ENCODE measurements at places on chromosomes 3 and 15.
A peak's percentile ranks its signal among the peaks of the same experiment; 100 is the strongest.

GRCh38 chr3:189301479-189301878 lies 129.7 kb downstream of the TPRG1 start:
- no peak for DNase-seq

GRCh38 chr3:4795905-4796304 lies 183.3 kb upstream of the BHLHE40 start:
- DNase-seq, result no peak

DNA sequence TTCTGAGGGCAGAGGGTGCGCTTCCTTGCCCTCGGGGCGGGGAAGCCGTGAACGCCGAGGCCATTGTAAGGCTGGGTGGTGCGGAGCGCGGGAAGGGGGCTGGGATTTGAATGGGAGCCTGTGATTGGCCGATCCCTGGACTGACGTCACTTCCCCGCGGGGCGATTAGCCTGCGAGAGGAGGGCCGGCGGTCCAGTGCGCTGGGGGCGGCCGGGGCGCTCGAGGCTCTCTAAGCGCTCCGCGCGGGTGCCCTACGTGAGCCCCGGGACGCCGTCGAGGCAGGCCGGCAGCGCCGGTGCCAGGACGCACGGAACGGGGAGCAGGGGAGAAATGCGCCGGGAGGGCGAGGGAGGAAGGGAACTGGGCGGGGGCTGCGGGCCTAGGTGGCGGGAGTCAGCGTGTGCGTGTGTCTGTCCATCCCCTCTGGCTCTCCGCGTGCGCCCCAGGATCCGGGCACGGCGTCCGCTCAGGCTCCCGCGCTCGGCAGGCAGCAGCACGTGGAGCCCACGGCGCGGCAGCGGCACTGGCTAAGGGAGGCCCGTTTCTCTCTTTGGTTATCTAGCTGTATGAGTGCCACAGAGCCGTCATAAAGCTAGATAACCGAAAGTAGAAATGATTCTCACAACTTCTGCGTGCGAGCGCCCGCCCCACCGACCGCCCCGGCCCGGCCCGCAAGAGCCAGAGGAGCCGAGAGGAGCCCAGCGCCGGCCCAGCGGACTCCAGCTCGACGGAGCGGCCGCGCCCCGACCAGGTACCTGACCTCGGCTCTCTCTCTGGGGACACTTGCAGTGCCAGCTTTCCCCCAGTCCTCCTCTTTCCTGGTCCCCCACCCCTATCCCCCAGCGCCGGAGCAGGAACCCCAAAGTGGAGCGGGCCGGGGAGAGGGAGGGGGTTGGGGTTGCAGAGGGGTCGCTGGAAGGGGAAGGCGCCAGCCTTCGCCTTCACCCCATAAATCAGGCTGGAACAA lies 33.1 kb upstream of the POLG start:
- DNase-seq, result no peak

DNA sequence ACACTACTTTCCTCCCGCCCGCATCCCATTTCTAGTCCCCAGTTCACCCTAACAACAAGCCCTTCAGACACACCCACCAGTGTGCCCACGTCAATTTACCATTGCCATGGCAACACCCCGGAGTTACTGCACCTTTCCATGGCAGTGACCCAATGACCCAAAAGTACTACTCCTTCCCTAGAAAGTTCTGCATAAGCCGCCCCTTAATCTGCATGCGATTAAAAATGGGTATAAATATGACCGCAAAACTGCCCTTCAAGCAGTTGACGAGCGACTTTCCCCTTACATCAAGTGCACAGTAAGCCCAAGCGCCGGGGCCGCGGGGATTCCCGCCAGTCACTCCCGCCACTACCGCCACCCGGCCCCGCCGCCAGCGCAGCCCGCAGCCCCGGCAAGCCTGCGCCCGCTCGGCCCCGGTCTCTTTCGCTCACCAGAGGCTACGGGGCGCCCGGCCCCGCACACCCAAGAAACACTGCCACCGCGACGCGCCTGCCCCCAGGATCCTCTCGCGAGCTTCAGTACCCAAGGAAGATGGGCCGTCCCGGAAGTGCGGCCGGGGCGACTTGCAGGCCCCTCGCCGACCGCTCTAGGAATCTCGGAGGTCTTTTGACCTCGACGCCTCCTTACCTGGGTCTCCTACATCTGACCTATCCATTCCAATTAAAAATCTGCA lies 27.2 kb upstream of the ZNF502 start:
- peak; percentile 54 for DNase-seq

- DNase-seq, result no peak
Observed at GRCh38 chr3:63193647-63194046, 84.5 kb upstream of the SYNPR start.

GRCh38 chr3:2934541-2934940 lies 175.6 kb downstream of the IL5RA start:
- DNase-seq, result no peak

GRCh38 chr3:115728013-115728412 lies 104.7 kb downstream of the GAP43 start:
- DNase-seq, result no peak

DNA sequence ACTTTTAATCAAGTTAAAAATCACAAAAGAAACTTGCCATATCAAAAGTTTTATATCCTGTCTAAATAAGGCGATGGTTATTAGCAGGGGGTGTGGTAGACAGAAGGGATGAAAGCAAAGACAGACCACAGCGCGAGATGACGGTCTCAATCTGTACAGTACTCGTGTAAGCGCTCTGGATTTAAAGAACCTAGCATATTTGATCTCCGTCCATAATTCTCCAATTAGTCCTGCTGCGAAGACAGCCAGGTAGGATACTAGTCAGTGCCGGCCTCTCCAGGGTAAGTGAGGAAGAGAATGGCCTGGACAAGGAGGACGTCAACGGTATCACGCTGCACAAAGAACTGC lies 701 bp downstream of the SGO1 start:
- DNase-seq, result no peak

- DNase-seq, result no peak
Observed at GRCh38 chr15:43518197-43518761, 871 bp downstream of the MAP1A start.

GRCh38 chr15:66151809-66152208 lies 101.7 kb downstream of the MEGF11 start:
- DNase-seq, result no peak

GRCh38 chr15:73908030-73908821 lies 18.0 kb upstream of the LOXL1 start:
- DNase-seq, result peak; percentile 65

GRCh38 chr3:192933779-192934460 lies 16.3 kb upstream of the MB21D2 start:
- DNase-seq, result no peak

- DNase-seq, result no peak
Observed at GRCh38 chr3:79018265-79018664, 749.5 kb downstream of the ROBO1 start.

GRCh38 chr3:24270204-24270691 lies 224.4 kb downstream of the THRB start:
- no peak for DNase-seq

DNA sequence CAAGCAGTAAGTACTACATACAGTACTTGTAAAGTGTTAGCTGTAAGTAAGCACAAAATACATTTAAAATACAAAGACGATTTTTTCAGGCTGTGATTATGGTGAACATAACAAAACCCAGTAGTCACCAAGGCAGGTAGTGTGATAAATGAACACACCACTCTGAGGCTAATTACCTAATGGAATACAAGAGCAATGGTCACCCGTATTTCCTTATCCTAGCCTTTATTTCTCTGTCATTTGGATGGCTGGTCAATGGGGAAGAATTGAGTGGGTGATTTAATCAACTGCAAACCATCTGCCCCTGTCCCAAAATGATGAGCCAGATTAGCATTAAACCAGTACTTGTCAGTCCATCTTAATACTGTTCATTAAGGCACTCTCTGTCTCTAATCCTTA lies 89.2 kb upstream of the CGNL1 start:
- no peak for DNase-seq

- no peak for DNase-seq
Observed at GRCh38 chr3:150059729-150060128, 89.0 kb upstream of the PFN2 start.

GRCh38 chr15:52406601-52407000 lies 111.0 kb upstream of the MYO5C start:
- DNase-seq, result no peak

DNA sequence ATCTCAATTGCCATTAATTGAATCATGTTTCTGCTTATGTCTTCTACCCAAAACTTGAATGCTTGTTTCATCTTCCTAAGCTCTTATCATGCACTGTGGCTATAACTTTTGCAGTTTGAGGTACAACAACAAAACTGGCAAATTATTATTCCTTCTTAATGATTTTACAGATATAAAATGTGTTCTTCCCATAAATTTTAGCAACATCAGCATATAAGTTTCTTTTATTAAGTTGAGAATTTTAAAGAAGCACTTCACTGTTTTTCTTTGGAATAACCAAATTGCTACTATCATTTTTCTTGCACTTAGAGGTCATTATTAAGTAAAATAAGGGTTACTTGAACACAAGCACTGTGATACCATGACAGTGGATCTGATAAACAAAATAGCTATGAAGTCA lies 862.6 kb upstream of the CADM2 start:
- DNase-seq, result no peak

GRCh38 chr3:189737071-189737470 lies 105.9 kb downstream of the TP63 start:
- no peak for DNase-seq

DNA sequence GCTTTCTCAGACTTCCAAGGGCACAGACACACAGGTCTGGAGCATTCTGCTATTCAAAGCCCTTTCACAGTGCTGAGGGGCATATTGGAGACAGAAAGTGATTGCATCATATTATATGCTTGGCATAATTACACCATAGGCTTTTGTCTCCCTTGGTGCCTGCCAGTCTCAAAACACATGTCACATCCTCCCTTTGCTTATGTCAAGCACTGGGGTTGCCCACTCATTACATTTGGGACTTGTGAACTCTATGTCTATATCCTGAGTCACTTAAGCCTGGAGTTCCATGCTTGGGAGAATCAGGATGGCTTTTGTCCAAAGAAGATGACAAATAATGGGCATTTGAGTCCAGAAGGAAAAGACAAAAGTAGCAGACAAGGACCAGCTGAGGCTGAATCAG lies 12.3 kb upstream of the PDZRN3 start:
- no peak for DNase-seq

- DNase-seq, result no peak
Observed at GRCh38 chr3:136696797-136697196, 55.4 kb downstream of the STAG1 start.

GRCh38 chr3:49454898-49455681 lies 15.0 kb upstream of the DAG1 start:
- no peak for DNase-seq

- no peak for DNase-seq
Observed at GRCh38 chr15:99671926-99672635, 61.2 kb downstream of the LYSMD4 start.

DNA sequence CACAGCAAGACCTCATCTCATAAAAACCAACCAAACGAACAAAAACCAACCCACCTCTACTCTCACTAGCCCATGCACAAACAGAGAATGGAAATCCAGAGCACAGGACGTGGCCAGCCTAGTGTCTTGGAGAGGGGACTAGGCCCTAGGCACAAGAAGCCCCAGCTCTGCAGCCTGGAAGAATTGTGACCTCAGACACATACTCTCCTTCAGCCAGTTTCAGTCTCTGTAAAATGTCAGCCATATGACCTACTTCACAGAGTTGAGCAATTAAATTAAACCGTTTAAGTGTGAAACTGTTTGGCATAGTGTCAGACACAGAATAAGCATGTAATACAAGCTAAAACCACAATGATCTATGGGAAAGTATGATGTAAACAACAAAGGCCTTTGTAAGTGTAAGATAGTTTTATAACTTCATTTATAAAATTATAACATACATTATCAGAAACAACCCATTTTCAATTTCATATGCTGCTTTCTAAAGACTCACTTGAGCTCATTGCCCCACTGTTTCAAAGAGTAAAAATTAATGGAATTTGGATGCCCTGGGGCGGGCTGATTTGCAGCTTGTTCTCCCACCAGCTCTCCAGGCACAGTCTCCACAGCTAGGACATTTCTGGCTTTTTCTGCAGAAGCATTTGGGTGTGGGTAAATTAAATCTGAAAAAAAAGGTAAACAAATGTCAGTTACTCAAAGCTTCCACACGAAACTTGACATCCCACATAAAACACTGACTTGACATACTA lies 32.9 kb downstream of the TBC1D2B start:
- no peak for DNase-seq

- DNase-seq, result no peak
Observed at GRCh38 chr3:65284961-65285360, 597.2 kb upstream of the ADAMTS9 start.

DNA sequence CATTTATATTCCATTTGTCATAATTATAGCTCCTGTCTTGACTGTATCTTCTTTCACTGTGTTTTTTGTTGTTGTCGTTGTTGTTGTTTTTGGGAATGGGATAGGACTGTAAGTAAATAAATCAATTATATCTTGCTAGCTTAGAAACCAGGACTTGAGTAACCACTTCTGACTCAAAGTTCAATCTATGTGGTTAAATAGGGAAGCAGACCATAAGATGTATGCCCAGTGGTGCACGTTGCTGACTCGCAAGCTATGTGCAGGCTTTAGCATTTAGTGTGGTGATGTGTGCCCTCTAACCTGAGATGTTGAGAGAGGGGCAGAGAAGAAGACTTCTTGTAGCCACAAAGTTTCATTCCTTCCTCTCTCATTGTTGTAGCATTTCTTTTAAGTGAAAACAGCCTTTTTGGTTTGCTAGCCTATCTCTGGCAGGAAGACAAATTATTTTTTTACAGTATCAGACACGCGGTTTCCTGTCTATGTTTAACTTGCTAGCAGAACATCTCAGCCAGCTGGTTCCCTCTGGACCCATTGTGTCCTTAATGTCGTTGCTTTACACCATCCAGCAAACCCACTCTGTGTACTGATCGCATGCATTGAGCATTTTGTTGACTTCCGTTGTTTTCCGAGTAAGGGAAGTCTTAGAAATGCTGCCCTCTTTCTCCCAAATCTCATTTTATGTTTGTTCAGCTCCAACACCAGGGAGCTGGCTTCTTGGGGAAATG lies 52.1 kb downstream of the TGFBR2 start:
- peak; percentile 58 for DNase-seq

GRCh38 chr3:47813551-47814177 lies 10.7 kb downstream of the DHX30 start:
- no peak for DNase-seq

DNA sequence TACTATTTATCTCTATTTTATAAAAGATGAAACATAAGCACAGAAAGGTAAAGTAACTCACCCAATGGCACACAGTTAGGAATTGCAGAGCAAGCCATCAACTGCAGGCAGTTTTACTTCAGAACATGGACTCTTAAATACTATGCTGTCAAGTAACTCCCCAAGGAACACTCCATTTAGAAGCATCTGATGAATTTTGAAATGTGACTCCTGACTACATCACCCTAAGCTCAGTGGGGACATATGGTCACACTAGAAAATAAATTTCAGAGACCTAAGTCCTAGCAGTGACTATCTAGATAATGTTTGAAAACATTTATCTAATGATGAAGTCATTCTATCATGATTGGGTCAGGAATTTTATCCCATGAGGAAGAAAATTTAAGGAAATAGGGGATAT lies 272.8 kb upstream of the ARRDC4 start:
- DNase-seq, result no peak

GRCh38 chr3:102105193-102105592 lies 255.9 kb downstream of the NFKBIZ start:
- DNase-seq, result no peak
